ENCODE measurements at places on chromosomes 2 and 18.

- DNase-seq: no peak
These were observed 74.3 kb downstream of the THADA start for GRCh38 chr2:43521568-43521967.

- no peak for DNase-seq
These were observed 304.6 kb downstream of the NUP35 start for GRCh38 chr2:183428881-183429280.

DNA sequence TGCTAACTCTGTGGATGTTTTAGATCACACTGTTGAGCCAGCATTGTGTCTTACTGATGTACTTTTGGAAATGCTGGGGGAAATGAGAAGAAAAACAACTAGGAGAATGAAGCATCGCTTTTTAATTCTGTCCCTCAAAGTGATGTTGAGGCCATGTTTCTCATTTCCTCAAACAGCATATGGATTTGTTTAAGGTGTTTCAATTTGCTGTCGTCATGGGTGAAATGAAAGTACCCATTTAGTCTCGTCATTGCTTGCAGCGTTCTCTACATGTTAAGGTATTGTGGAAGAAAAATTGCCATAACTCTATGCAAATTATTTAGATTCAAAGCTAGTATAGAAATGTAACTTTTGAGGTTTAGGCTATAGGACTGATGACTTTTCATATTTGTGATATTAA lies 151.3 kb downstream of the KCTD1 start:
- no peak for DNase-seq

GRCh38 chr2:18912225-18912888 lies 323.0 kb upstream of the NT5C1B start:
- no peak for DNase-seq

- DNase-seq: no peak
These were observed 273.1 kb upstream of the FANCL start for GRCh38 chr2:58514252-58514651.

- peak; percentile 51 for DNase-seq
These were observed 88.2 kb upstream of the MCFD2 start for GRCh38 chr2:47003641-47004427.

DNA sequence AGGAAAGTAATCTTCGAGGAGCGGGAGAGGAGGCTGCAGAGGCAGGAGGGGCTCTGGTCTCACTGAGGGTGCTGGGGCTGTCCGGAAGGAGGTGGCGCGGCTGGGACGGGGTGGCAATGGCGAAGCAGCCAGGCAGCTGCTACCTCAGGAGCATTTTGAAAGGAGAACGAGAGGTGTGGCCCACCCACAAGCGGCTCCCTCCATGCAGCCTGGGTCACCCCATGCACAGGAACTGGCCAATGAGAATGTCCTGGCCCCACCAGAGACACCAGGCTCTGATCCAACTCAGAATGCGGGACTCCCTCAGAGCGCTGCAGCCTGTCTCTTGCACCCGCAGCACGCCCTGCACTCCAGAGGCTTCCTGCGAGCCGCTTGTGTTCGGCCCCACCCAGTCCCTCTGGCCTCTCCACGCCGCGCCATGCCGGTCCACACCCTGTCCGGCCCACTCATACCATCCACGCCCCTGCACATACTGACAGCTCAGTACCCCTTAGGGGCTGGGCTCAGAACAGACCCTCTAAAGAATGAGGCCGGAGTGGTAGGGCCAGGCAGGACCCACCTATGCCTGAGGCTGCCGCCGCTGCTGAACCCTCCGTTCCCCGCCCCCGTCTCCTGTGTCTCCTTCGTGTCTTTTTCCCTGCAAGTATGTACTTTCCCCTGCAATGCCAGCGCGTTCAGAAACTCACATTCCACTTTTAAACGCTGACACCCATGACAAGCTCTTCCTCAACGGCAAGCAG lies 6.4 kb upstream of the BOK start:
- DNase-seq: no peak

DNA sequence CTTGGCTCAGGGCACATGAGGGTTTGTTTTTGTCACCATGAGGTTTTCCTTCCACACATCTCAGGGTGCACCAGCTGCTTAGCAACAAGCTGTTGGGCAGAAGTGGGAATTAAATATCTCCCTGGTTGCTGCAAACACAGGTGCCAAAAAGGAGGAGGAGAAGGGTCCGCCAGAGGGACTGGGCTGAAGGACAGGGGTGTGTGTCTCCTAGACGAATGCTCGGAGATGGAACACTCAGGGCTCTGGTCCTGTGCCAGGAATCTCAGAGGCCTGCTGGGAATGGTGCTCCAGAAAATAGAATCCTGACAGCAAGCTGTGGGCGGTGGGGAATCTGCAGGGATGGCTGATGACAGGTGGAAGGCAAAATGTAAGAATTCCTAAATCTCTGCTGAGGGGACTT lies 94.5 kb downstream of the VSNL1 start:
- no peak for DNase-seq

DNA sequence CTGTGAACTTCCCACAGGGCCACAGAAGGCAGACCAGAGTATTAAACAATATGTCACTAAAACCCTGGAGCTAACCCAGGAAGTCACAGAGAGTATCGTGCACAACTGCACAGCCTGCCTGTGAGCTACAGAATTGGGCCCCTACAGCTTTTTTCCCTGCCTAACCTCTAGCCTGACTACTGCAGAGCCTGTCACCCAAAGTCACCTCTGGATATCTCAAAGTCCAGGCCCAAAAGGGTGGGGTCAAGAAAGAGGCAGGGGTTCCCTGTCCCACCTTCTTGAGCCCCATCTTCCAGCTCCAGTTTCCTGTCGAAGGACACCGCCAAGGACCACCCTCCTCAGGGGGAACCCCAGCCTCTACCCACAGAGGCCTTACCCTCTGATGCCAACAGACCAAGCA lies 13.5 kb downstream of the GAD1 start:
- no peak for DNase-seq

- no peak for DNase-seq
These were observed 271.9 kb downstream of the PHLPP1 start for GRCh38 chr18:62987055-62987830.

GRCh38 chr2:180656455-180656847 lies 324.0 kb upstream of the UBE2E3 start:
- peak; percentile 97 for DNase-seq

GRCh38 chr2:88201811-88202169 lies 31.6 kb downstream of the THNSL2 start:
- no peak for DNase-seq

- DNase-seq: no peak
These were observed 26.3 kb downstream of the IRS1 start for GRCh38 chr2:226773291-226773690.

DNA sequence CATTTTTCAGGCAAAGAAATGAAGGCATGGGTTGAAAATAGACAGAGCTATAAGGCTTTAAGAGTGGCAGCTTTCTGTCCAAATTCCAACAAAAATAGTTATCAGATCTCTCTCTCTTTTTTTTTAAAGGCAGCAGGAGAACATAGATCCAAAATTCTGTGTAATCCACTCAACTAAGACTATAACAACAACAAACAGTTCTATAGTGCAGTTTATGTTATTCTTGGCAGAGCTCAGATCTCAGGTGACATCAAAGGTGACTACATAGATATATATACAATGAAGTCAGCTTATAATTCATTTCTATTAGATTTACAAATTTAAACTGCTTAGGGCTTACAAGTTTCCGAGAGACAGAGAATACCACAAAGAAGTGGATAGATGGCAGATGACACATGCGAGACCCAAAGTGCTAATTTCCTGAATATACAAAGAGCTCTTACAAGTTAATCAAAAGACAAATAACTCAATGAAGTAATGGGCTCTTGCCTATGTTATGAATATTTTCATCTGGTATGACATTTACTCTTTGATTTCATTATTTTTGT lies 223.2 kb downstream of the BCL2 start:
- no peak for DNase-seq

DNA sequence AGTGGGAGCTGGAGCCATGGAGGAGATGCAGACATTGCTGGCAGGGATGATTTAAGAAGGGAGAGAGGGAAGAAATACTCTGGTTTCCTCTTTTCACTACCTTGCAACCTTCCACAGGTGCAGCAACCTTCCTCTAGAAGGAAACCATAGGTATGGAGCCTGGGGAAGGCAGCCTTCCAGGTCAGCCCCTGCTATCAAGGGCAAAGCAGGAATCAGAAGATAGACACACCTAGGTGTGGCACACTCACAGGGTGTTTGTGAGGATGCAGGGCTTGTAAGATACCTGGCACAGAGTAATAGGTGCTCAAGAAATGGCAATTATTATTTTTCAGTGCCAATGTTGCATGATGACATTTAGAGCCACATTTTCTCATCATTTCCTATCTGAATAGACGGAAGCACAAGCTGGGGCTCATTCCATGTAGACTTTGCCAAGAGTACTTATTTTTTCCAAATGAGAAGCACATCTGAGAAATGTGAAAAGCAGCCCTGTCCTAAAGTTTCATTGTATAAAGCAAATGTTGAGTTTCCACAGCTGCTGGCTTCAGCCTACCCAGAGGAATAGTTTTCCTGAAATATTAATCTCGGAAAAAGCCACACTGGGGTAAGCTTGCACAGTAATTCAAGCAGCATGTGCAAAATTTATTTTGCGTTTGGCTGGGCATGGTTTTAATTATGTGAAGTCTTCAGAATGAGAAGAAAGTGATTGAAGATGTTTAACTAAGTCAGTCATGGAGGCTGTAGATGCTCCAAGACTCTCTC lies 20.6 kb downstream of the EVA1A start:
- DNase-seq: no peak

- DNase-seq: no peak
These were observed 7.6 kb upstream of the TMEM185B start for GRCh38 chr2:120230515-120231471.

DNA sequence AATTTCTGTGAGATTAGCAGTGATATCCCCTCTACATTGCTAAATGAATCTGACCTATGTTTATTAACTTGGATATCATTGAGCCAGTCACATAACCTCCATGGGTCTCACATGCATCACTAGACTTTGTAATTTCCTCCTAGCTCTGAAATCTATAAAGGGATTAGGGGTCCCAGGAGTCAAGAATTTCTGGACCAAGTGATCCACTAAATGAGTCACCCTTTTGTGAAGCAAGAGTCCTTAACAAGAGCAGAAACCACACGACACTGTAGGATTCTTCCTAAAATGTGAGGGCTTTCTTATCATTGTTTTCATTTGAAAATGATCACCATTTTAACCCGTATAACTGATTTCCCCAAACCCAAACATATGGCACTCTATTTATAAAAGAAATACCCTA lies 90.3 kb downstream of the DHRS9 start:
- peak; percentile 12 for DNase-seq

GRCh38 chr18:77132369-77133050 lies at the start of gene MBP:
TSS of gene MBP (minus strand) at chr18:77132783. CDS start at chr18:77105261, 27,522 bp downstream.
- DNase-seq: no peak

- DNase-seq: peak; percentile 70
These were observed 60.0 kb upstream of the SGPP2 start for GRCh38 chr2:222364285-222364895.

- DNase-seq: no peak
These were observed 484.7 kb downstream of the BCL11A start for GRCh38 chr2:60068755-60069154.

GRCh38 chr2:6445156-6445555 lies 420.6 kb downstream of the CMPK2 start:
- DNase-seq: no peak

DNA sequence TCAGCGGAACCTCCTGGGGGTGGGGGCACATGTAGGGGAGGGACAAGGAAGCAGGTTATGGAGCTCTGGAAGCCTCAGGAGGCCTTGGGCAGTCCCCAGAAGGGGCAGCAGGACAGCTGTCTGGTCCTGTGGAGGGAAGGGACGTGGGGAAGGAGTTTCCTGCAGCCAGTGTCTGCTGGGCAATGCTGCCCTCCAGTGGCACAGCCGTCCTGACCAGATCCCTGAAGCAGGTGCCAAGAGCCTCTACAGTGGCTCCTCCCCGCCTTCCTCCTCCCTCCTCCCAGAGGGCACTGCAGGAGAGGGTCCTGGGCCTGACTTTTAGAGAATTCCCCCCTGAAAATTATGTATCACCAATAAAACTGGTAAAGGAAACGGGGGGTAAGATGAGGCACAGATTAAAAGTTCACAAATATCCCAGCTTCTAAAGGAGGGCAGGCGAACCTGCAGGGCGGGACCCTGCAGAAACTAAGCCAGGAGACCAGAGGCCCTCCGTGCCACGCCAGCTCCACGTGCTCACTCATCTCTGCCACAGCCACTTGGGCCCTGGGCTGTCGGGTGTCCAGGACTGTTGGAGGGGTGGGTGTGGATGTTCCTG lies 258.5 kb downstream of the TWIST2 start:
- peak; percentile 77 for DNase-seq

DNA sequence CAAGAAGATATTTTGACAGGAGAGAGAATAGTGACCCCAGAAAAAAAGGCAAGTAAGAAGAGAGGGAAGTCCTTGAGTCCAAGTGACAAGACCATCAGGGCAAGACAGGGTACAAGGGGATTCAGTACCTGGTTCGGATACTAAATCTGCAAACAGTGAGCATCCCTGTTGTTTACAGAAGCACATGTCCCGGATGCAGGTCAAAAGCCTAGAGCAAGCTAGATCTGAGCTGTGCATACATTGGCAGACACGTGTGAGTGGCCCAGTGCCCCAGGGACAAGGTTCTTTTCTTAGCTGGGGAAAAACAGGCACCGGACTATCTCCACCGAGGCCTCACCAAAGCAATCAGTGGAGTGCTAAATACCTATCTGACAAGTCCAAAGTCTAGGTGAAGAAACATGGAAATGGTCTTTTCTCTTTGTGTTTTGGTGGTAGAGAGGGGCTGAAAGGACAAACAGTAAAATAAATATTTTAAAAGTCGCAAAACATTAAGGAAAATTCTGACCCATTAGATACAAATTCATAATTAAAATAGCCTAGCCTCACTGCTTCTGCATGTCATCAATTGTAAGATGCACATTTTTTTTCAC lies 165.2 kb downstream of the SUCLG1 start:
- DNase-seq: no peak

DNA sequence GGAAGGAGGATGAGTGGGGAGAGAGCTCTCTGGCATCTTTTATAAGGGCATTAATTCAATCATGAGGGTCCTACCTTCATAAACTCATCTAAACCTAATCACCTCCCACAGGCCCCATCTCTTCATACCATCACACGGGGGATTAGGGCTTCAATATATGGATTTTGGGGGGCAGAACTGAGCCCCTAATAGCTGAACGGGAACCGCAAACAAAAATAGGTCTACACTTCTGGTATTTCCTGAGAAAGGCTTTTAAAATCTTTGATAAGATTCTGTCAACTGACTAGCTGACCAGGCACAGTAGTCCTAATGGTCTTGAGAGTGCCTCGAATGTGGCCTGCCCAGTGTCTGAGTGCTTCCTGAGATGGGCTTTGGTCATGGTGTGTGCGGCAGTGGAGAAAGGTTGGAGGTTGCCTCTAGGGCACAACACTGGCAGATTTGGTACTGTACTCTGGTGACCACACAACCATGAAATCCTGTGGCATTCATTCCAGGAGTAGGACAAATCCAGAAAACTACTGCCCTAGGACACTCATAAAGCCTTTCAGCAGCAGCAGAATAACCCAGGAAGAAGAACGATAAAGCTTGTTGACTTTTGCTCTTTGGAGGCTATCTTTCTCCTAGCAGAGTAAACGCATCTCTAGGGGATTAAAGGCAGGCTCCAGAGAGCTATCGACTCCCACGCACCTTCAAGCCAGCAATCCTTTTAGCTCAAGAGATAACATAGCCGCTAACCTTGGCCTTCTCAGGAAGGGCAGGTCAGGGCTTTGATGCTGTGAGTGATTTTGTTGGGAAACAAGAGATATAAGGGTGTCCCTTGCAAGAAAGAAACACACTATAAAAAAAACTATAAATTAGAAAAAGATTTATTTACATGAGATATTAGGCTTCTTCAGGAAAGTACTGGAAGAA lies 12.3 kb upstream of the APOB start:
- no peak for DNase-seq

- DNase-seq: no peak
These were observed 19.3 kb upstream of the NEB start for GRCh38 chr2:151753540-151753939.

- no peak for DNase-seq
These were observed 70.5 kb downstream of the SMAD4 start for GRCh38 chr18:51100385-51101120.

All from ELR (cell line).